CD4-positive, CD25-positive, alpha-beta regulatory T cell (primary cell): ENCODE measurements at places on chromosomes 1 and 21. TPM values are rescaled to one million over a fixed set of nuclear protein-coding genes. Genes with fewer than 3 reads are reported as not detected.

ZMYND12 gene
- total RNA-seq = 1.0 TPM

- H3K4me3 ChIP-seq = no peak overlapping the region
- H3K27ac ChIP-seq = no peak overlapping the region
- H3K4me1 ChIP-seq = peaks cover 7% of the 10 kb centered on the region
- H3K27me3 ChIP-seq = no peaks in the 10 kb centered on the region
These were observed 45.3 kb upstream of the CTBS start for GRCh38 chr1:84619383-84620102.

FHAD1 gene
- not detected for total RNA-seq

DNA sequence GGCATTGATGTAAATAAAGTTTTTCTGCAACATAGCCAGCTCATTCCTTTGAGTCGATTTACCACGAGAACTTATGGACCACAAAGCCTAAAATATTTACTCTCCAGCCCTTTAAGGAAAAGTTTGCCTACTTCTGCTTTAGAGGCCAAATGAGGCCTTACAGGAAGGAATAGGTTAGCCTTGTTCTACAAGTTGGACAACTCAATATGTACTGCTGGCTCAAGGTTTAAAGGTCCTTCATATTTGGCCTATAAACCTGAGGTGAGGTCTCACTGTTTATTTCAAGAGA, 144.5 kb upstream of the DNAH14 start:
- H3K27ac ChIP-seq = no peak overlapping the region
- no peaks in the 10 kb centered on the region for H3K27me3 ChIP-seq
- no peaks in the 10 kb centered on the region for H3K36me3 ChIP-seq
- no peak for DNase-seq
- H3K4me1 ChIP-seq = no peaks in the 10 kb centered on the region
- no peak overlapping the region for H3K4me3 ChIP-seq

- no peak overlapping the region for H3K27ac ChIP-seq
- H3K27me3 ChIP-seq = no peaks in the 10 kb centered on the region
- DNase-seq = no peak
- H3K4me3 ChIP-seq = no peak overlapping the region
- no peaks in the 10 kb centered on the region for H3K4me1 ChIP-seq
- no peaks in the 10 kb centered on the region for H3K36me3 ChIP-seq
These were observed 221.6 kb downstream of the BRINP2 start for GRCh38 chr1:177392336-177392735.

DNA sequence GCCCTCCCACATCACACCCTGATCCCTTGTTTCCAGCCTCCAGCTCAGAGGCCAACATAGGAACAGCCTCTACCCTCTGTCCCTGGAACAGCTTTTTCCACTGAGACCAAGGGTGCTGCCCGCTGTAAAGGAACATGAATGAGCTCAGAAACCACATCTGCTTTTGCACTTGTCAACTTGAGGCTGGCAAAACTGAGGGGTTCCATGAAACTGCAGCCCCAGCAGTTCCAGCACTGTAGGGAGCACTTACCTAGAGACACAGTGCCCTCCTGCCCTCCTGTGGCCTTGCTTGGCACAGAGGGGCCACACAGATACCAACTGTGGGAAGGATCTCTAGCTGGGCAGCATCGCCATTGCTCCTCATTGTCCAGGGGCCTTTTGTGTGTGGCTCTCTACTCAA, 51.7 kb downstream of the ITPKB start:
- peak; percentile 55 for DNase-seq
- peak overlapping the region; percentile 48 for H3K4me3 ChIP-seq
- H3K27me3 ChIP-seq = no peaks in the 10 kb centered on the region
- H3K27ac ChIP-seq = peak overlapping the region; percentile 94

DNA sequence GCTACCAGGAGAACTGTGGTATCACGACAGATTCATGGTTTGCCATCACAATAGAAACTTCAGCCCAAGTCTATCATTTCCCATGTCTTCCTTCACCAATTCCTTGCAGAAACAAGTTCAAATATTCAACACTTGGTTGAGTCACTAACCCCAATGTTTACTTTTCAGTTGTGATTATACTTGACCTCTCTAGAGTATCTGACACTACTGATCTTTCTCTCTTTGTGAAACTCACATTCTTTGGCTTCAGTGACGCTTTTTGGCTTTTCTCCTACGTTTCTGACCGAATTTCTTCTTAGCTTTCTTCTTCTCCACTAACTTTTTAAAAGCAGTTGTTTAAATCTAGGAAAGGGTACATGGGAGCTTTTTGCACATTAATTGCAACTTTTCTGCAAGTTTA, 48.8 kb upstream of the HMGB4 start:
- DNase-seq = no peak
- no peaks in the 10 kb centered on the region for H3K36me3 ChIP-seq
- no peak overlapping the region for H3K4me3 ChIP-seq
- H3K27ac ChIP-seq = no peak overlapping the region
- H3K4me1 ChIP-seq = no peaks in the 10 kb centered on the region

CATSPERE gene
- total RNA-seq = 0.49 TPM

- no peak overlapping the region for H3K4me3 ChIP-seq
- H3K27me3 ChIP-seq = no peaks in the 10 kb centered on the region
- H3K4me1 ChIP-seq = no peaks in the 10 kb centered on the region
- H3K27ac ChIP-seq = no peak overlapping the region
These were observed 824.9 kb downstream of the AMY1C start for GRCh38 chr1:104574620-104575019.

ADCY10 gene
- 0.10 TPM for total RNA-seq

- peak overlapping the region; percentile 63 for H3K4me3 ChIP-seq
- no peaks in the 10 kb centered on the region for H3K36me3 ChIP-seq
- DNase-seq = no peak
- no peak overlapping the region for H3K27ac ChIP-seq
- peaks cover 39% of the 10 kb centered on the region for H3K4me1 ChIP-seq
- H3K27me3 ChIP-seq = no peaks in the 10 kb centered on the region
These were observed 6.3 kb downstream of the ASPM start for GRCh38 chr1:197140121-197140520.

GRCh38 chr1:107404756-107405155, 263.9 kb downstream of the NTNG1 start:
- H3K27me3 ChIP-seq = no peaks in the 10 kb centered on the region
- DNase-seq = no peak
- H3K4me1 ChIP-seq = no peaks in the 10 kb centered on the region
- no peaks in the 10 kb centered on the region for H3K36me3 ChIP-seq

COPA gene
- total RNA-seq = 150 TPM

TTC39A gene
- not detected for total RNA-seq

DNA sequence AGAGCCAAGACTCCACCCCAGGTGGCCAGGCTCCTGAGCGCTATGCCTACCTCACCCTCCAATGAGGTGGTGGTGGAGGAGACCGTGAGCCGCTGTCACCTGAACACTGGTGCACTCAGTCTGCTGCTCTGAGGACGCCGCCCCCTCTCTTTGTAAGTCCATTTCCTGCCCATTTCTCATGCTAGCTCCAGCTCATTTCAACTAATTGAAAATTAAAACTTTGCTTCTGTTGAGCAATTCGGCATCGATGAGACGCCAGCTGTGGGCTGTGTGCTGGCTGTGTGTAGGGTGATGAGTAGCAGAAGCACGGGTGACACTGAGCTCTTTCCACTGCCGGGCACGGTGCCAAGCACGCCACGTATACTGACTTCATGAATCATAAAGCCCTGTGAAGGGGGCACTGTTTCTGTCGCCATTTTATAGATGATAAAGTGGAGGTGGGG, 11.2 kb downstream of the TNFRSF1B start:
- no peaks in the 10 kb centered on the region for H3K27me3 ChIP-seq
- H3K4me1 ChIP-seq = peaks cover 99% of the 10 kb centered on the region
- H3K27ac ChIP-seq = peak overlapping the region; percentile 97
- DNase-seq = peak; percentile 92
- peaks cover 26% of the 10 kb centered on the region for H3K36me3 ChIP-seq

CACYBP gene
- 88.1 TPM for total RNA-seq

PGLYRP3 gene
- not detected for total RNA-seq

DNA sequence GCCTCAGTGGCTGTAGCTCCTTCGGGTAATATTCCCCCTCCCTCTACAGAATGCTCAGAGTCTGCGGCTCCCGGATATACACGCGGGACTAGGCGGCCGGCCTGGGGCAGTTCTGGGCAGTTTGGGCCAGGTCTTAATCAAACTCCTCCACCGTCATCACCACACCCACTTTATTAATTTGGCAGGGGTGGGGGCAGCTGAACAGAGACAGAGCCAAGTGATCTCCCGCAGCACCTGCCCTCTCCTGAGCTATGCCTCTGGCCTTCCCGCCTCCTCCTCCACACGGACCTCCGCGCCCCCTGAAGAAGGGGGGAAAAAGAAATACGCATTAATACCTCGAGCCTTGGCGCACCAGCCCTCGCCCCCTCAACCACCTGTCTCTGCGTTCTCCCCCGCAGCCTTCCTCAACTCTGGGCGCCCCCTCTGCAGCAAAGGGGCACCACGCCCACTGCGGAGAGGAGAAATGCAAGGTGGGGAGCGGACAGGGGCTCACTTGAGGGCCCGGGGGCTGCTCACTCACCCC, 42.6 kb downstream of the CD34 start:
- peak overlapping the region; percentile 95 for H3K4me3 ChIP-seq
- DNase-seq = peak; percentile 51
- peak overlapping the region; percentile 81 for H3K27ac ChIP-seq
- no peaks in the 10 kb centered on the region for H3K27me3 ChIP-seq
- H3K36me3 ChIP-seq = peaks cover 7% of the 10 kb centered on the region
- peaks cover 81% of the 10 kb centered on the region for H3K4me1 ChIP-seq

GPR37L1 gene
- total RNA-seq = not detected

AMY1B gene
- not detected for total RNA-seq

DNA sequence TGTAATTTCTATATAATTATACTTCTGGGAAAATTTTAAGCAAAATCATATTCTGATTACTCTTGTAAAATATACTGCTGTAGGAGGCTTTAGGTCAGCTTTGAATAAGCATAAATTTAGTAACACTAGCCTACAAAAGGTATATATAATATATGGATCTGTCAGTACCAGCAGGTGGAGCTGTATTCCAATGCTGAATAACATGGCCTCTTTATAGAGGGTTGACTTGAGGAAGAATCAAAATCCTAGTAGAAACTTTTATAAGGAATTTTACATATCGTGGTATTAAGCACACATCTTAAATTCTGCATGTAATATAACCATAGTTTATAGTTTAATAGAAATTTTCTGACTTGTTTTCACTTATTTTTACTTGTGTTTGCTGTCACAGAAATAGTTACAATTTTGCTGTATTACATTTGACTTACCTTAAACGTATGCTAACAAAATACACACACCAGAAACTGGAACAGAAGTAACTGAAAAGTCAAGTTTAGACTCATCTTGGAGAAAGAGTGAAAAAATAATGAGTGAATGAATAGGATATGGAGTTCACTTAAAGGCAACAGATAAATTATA, 79.3 kb downstream of the HMCN1 start:
- DNase-seq = no peak
- H3K27me3 ChIP-seq = no peaks in the 10 kb centered on the region
- H3K4me1 ChIP-seq = no peaks in the 10 kb centered on the region
- H3K27ac ChIP-seq = no peak overlapping the region

COG2 gene
- 24.4 TPM for total RNA-seq

DNA sequence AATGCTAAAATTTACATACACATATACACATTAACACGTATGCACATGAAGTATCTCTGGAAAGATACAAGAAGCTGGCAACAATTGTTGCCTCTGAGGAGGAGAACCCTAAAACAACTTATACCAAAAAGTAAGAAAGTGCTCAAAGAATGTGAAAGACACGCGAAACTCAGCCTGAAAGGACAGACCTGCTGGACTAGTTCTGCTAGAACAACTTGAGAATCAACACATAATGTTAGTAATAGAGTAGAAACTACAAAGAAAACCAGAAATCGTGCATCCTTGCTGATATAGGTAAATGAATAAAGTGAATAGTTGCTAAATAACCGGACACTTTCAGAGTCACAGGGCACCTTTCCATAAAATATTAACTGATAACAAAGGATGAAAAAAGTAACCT, 242.5 kb downstream of the RERE start:
- no peak overlapping the region for H3K4me3 ChIP-seq
- H3K4me1 ChIP-seq = no peaks in the 10 kb centered on the region
- no peak overlapping the region for H3K27ac ChIP-seq
- no peaks in the 10 kb centered on the region for H3K36me3 ChIP-seq

DNA sequence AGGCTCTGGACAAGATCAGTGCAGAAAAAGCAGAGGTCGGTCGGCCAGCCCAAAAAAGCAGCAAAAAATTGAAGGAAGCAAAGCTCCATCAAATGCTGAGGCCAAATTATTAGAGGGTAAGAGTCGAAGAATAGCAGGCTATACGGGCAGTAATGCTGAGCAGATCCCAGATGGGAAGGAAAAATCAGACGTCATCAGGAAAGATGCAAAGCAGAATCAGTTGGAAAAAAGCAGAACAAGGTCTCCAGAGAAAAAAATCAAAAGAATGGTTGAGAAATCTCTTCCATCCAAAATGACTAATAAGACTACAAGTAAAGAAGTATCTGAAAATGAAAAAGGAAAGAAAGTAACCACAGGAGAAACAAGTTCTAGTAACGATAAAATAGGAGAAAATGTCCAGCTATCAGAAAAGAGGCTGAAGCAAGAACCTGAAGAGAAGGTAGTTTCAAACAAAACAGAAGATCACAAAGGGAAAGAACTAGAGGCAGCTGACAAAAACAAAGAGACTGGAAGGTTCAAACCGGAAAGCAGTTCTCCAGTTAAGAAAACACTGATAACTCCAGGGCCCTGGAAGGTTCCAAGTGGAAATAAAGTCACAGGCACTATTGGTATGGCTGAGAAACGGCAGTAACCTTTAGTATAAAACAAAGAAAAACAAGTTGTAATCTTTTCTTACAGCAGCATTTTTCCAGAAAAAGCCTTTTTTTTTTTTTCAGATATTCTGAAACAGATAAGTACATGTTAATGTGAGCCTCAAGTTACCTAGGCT, 75.7 kb downstream of the PHTF1 start:
- H3K36me3 ChIP-seq = no peaks in the 10 kb centered on the region
- H3K4me3 ChIP-seq = no peak overlapping the region
- H3K4me1 ChIP-seq = no peaks in the 10 kb centered on the region
- H3K27me3 ChIP-seq = no peaks in the 10 kb centered on the region

DNA sequence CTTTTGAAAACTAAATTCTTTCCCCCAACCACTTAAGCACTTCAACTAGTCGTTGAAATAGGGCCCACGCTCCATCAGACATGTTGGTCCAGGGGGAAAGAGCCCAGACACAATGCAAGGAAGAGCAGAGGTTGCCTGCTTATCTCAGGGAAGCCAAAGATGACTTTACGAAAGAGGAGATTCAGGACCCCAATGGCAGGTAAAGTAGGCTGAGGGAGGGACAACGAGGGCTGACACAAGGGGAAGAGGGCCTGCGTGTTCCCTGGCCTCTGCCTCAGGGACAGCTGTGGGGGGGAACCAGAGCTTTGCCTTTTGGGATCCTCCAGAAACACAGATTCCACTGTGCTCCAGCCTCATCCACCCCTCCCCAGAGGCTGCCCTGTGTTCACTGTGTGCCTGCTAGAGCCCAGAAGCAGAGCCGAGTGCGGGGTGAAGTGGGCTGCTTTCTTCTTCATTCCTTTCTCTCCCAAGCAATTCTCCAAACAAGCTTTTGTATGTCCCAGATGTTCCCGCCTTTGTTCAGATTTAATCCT, 135.5 kb upstream of the GRIK3 start:
- no peaks in the 10 kb centered on the region for H3K4me1 ChIP-seq
- H3K27me3 ChIP-seq = peaks cover 2% of the 10 kb centered on the region
- H3K4me3 ChIP-seq = no peak overlapping the region
- H3K36me3 ChIP-seq = no peaks in the 10 kb centered on the region
- no peak for DNase-seq

DPT gene
- total RNA-seq = not detected

FCRLA gene
- total RNA-seq = not detected

GRCh38 chr1:232923739-232924386, 26.5 kb upstream of the NTPCR start:
- no peaks in the 10 kb centered on the region for H3K27me3 ChIP-seq
- H3K36me3 ChIP-seq = no peaks in the 10 kb centered on the region
- peak overlapping the region; percentile 75 for H3K27ac ChIP-seq
- H3K4me1 ChIP-seq = peaks cover 34% of the 10 kb centered on the region
- peak overlapping the region; percentile 68 for H3K4me3 ChIP-seq

CRP gene
- not detected for total RNA-seq
